ENCODE measurements at places on chromosomes 13 and 19.
A peak's percentile ranks its signal among the peaks of the same experiment; 100 is the strongest.

DNA sequence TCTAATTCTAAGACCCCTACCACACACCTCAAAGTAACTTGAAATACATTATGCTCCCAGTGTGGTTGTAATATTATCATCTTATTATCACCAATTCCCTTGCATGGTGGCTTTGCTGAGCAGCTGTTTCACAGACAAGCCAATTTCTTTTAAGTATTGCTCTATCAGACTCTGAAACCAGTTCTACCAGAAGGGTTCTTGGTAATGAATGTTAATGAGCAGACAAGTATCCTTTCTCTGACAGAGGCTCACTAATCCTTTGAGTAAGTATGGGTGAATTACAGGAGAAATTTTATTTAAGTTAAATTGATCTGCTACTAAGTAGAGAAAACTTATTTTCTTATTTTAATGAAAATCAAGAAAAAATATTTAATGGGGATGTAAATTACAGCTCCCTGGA, 326.0 kb downstream of the GPC6 start:
- DNase-seq: no peak

GRCh38 chr19:4474514-4475022, 2.5 kb downstream of the HDGFL2 start:
- DNase-seq: no peak

- DNase-seq: peak; percentile 77
Measured at GRCh38 chr19:21698215-21698614, 69.2 kb downstream of the ZNF100 start.

GRCh38 chr19:604355-604754, 14.7 kb downstream of the HCN2 start:
- peak; percentile 54 for DNase-seq

GRCh38 chr13:84896128-84896527, 903.1 kb downstream of the SLITRK6 start:
- DNase-seq: peak; percentile 42

DNA sequence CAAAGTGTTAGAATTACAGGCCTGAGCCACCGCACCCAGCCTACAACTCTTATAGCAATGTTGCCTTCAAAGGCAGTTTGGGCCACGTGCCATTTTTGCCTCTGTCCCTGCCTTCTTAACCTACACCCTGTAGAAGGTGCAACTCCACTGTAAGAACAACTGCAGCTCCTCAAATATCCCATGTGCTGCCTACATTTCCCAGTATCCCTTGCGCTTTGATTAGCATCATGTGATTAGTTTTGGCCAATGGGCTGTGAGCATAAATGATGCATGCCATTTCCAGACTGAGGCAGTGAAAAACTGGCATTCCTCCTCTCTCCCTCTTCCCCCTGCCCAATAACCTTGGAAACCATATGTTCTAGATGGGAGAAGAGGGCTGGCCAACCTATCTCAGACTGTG, 75.2 kb upstream of the MRI1 start:
- peak; percentile 41 for DNase-seq

DNA sequence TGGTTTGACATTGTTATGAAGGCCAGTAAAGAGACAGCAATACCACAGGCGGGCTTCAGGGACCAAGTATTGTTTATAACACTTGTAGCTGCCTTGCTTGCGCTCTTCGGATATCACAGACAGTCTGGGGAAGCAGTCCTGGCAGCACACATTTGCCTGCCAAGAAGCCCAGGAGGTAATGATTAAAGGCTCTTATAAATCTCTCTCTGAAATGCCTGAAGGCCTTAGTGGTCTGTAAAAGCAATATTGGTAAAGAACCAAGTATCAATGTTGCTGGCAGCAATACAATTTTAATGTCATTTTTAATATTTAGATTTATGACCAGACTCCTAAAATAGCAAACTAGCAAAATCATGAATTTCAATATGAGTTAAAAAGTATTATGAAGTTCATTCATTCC, 1312.4 kb downstream of the PCDH9 start:
- DNase-seq: no peak

- DNase-seq: peak; percentile 86
Measured at GRCh38 chr19:2550431-2551171, 74.7 kb downstream of the GADD45B start.

GRCh38 chr13:27137759-27138158, 33.9 kb downstream of the USP12 start:
- no peak for DNase-seq

DNA sequence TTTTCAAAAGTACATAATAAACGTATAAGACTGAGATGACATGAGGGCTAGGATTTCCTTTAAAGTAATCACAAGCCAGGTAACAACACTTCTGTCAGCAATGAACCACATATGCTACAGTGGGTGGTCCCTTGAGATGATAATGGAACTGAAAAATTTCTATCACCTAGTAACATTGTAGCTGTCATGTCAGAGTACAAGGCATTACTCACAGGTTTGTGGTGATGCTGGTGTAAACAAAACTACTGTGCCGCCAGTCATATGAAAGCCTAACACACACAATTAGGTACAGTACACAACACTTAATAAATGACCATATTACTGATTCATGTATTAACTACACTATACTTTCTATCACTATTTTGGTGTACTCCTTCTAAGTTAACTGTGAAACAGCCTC, 36.8 kb downstream of the MIPEP start:
- no peak for DNase-seq

DNA sequence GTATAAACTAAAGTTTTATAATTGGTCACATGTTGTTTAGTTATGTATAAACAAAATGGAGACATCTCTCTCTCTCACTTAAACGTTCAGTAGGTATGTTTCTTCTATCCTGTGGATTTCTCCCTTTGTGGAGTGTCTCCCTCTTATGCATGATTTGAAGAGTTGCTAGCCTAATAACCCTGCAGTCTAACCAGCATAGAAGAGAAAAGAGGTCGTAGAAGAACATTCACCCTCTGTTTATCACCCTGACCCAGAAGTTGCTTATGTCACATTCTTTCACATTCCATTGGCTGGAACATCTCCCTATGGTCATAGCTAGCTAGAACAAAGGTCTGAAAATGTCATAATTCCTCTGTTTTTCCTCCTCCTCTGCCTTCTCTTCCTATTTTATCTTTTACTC, 176.8 kb upstream of the PCDH20 start:
- DNase-seq: no peak

DNA sequence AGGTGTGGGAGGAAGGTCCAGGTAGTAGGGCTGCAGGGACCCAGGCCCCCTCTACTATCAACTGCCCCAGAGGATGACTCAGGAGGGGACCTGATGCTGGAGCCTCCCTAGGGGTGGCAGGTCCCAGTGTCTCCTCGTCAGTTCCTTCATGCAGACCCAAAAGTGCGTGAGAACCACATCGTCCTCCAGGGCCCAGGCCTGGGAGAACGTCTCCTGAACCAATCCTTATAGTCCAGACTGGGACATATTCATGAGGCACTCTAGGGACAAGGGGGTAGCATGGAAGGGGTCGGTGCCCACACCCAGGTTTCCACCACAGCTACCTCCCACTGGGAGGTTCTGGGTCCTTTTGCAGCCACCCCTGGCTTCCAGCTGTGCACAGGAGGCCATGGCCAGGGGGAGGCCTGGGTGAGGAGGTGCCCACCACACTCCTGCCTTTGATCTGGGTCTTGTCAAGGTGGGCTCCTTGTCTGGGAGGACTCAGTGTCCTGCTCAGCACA, 38.0 kb upstream of the TPM4 start:
- no peak for DNase-seq

- DNase-seq: no peak
Measured at GRCh38 chr19:17721821-17722220, 2.5 kb downstream of the MAP1S start.

DNA sequence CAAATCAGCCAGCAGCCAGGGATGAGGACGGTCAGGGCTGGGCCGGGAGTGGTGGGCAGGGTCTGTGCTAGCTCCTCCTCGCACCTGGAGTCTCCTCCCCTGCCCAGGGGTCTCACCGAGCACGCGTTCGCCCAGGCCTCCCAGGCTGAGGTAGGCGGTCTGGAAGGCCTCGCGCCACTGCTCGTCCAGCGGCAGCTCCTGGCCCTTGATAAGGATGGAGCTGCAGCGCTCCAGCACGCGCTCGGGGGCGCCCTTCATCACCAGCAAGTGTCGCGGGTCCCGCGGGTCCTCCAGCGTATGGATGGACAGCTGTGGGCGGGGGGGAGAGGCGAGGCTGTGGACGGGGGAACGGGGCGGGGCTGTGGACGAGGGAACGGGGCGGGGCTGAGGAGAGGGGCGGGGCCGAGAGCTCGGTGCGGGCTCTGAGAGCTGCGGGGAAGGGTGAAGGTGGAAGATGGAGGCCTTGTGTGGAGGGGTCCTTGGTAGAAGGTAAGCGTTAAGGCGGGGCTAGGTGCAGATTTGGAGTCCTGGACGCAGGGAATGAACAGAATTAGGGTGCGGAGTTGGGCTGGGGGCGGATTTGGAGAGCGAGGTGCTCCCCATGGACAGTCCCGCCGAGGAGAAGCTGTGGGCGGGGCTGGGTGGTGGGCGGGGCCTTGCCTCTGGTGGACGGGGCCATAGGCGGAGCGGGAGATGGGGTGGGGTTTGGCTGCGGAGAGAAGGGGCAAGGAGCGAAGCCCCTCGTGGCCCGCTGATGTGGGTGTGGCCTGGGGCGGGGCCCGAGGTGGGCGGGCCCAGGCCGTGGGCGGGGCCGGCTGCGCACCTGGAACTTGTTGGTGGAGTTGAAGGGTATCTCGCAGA, 5.7 kb downstream of the ATP4A start:
- peak; percentile 85 for DNase-seq

GRCh38 chr13:78103936-78104335, 185.3 kb upstream of the EDNRB start:
- no peak for DNase-seq

- DNase-seq: no peak
Measured at GRCh38 chr13:67277581-67277980, 47.4 kb upstream of the PCDH9 start.

DNA sequence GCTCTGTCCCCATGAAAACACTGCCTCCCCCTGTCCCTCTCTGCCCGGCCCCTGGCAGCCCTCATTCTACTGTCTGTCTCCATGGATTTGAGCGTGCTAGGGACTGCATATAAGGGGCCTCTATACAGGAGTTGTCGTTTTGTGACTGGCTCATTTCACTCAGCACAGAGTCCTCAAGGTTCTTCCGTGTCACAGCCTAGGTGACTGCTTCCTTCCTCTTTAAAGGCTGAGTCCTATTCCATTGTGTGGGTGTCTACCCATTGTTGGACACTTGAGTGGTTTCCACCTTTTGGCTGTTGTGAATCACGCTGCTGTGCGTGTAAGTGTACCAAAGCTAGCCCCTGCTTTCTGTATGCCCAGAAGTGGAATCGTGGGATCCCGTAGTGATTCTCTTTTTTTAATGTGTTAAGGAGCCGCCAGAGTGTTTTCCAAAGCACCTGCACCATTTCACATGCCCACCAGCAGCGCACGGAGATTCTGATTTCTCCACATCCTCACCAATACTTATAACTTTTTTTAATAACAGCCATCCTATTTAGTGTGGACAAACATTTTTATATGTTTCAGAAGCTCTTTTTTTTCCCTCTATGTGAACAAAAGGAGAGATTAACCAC, 116.7 kb downstream of the COL4A2 start:
- DNase-seq: no peak

DNA sequence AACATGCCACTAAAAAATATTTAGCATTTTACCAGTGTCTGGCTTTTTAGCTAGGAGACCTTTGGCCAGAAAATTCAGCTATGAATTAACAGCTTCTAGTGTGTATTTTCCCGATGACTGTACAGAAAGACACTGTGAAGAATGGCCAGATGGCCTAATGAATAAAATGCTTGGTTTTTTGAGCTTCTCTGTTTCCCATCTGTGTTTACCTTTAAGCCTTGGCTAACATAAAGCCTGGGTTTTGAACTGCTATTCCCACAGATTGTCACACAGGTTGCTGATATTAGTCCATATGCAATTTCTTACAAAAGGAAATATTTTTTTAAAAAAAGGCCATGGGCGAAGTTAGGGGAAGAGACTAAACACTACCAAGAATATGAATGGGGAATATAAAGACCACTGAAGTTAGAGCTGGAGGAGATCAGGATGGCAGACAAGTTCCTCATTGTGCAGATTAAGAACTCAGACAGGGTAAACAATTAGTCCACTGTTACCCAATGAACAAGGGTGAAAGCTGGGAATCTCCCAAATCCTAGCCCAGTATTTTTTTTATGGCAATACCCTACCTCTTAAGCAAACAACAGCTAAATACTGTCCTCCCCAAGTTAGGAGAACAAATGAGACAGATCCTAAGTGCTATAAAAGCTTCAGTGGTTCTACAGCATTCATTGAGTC, 95.1 kb downstream of the DCT start:
- peak; percentile 4 for DNase-seq

DNA sequence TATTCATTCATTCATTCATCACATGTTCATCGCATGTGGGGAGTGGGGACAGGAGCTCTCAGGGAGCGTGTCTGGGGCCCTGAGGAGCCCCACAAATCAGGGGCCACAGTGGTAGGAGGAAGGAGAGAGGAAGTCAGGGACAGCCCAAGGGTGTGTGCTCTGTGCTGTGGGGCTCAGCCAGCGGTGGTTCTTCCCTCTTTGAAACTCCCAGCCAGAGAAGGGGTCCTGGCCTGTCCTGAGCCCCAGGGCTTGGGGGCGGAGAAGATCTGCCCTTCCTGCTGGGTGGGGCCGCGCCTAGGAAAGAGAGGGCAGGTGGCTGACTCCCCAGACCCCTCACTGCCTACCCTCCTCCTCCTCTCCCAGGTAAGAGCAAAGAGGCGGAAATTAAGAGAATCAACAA, 14.6 kb downstream of the AP2A1 start:
- DNase-seq: no peak

DNA sequence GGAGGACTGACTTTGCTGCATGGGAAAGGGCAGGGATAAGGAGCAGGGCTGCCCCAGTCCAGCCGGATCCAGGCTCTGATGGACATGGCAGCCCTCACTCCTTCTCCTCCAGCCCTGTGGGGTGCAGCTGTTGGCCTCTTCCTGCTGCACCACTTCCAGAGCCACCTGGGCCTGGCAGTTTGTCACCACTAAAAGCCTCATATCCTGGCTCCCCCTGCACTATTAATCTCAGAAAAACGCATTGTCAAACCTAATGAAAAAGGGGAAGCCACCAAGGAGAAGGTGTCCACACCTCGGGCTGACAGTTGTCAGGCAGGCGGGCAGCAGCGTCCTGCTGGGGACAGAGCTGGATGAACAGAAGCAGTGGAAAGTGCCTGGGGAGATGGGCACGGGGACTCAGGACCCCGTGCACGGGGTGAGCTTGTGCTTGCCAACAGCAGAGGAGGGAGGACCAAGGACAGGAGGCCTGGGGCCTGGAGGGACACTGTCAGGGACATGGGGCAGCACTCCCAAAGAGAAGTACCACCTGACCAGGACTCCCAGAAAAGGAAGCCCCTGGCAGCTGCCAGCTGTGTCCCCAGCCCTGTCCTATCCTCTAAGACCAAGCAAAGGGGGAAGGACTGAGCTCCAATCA, 151.1 kb upstream of the TSHZ3 start:
- no peak for DNase-seq

- DNase-seq: no peak
Measured at GRCh38 chr13:66556306-66556705, 673.8 kb downstream of the PCDH9 start.

Measured in DMS53 (cell line).